NCI-H2081 treated with DMSO at 0.1 percent for 48 hours (cell line): ENCODE measurements at places on chromosomes 12 and 14.

DNA sequence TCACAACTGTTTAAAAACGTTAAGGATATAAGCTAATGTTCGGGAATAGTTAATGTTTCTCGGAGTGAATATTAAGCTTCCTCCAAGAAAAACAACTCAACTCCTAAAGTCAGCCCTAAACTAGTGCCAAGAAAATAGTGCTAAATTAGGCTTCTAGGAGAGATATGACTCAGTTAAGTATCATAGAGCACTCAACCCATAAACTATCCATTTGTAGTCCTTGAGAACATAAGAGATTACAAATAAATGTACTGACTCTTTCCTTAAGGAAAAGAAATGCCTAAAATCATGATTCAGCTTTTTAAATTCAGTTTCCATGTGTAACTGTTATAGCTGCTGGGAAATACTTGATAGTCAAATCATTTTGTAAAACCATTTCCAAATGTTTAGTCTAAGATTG is 117.1 kb downstream of the HMGA2 start:
- no peak for DNase-seq

DNA sequence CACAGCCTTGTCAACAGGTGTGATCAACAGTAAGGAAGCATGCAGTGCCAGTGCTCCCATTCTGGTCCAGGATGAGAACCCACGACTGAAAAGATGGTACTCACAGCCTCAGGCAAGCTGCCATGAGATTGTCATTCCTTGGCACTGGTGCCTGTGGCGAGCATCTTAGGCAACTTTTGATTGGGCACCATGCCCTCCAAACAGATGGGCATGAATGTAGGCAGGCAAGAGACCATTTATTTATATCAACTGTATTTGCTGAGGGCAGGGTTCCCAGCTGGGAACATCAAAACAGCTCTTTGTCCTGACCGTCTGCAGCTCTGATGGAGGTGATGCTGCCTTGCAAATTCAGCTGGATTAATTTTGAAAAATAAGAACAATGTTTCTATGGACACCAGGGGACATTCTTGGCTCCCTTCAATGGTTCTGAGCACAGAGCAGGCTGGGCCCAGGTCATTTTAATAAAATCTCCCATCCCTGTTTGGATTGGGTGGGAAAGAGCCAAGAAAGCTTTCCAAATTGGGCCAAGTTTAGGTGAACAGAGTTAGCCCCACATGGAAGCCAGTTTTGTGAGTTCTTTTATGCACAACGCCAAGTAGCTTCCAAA is 522.5 kb downstream of the RMST start:
- peak; percentile 18 for DNase-seq

- no peak for DNase-seq
Observed at GRCh38 chr12:124632519-124632984, 65.1 kb upstream of the NCOR2 start.

DNA sequence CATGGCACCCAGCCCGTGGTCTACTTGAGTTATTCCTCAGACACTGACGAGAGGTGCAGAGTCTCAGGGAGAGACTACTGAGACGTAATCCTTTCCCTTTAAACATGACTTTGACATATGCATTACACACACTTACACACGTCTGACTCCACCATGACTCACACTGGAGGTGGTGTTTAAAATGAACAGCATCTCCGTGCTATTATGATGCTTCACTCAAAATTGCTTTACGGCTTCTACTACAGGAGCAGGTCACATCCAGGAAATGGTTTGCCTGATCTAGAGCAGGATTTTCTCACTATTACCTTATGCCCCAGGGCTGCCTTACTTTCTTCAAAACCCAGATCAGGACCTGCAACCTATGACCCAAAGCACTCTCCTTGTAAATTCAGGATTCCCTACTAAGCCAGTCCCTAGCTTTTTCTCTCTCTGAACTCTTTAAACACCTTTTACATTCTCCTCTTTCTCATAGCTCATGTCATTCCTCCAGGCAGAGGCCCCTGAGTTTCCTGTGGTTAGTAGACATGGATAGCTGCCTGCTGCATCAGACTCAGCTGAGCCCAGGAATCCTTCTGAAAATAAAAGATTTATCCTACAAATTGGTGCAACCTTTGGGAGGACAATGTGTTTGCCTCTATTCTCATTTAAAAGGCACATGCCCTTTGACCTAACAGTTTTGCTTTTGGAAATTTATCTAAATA is 31.2 kb downstream of the TMCC3 start:
- no peak for DNase-seq

DNA sequence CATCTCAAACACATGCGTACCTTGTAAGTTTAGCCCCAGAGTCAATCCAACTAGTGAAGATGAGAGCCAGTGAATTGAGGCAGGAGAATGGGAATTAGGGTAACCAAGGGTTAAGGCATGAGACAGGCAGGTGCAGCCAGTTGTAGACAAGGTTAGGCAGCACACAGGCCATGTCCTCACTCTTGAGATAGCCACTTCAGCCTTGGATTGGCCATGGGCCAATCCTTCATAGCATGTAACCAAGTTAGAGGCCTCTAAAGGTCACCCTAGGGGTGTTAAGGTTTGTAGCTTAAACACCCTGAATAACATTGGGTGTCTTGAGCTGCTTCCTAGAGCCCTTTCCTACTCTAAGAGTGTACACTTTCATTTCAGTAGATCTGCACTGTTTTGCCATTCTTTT is 208.2 kb upstream of the RBM19 start:
- DNase-seq: no peak

- DNase-seq: no peak
Observed at GRCh38 chr14:44287858-44288257, 219.2 kb downstream of the FSCB start.

GRCh38 chr12:131491916-131492490 is 218.9 kb upstream of the SFSWAP start:
- no peak for DNase-seq

GRCh38 chr12:57893431-57894353 is 47.2 kb upstream of the CTDSP2 start:
- peak; percentile 47 for DNase-seq

GRCh38 chr12:53096759-53097158 is 708 bp upstream of the IGFBP6 start:
- DNase-seq: no peak

DNA sequence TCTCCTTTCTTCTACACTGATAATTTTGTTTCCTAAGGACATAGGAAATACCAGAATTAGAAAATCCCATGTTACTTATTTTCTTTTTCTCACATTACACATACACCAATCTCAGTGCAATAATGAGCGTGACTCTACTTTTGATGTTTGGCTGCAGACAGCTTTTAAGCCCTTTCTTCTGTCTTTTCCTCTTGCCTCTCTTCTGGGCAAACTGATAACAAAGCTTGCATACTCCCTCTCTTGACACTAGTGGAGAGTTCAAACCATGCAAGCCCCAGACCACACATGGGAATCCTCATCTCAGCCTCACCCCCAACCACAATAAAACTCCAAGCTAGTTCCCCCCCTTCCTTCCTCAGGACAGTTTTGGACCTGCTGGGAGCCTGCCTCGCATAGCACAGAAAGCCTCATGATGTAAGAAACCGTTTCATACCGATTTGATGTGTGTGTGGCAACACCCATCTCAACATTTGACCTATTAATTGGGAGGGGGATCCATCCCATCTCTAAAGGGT is 161.9 kb downstream of the EMP1 start:
- DNase-seq: no peak

GRCh38 chr12:26629864-26630263 is 203.1 kb downstream of the ITPR2 start:
- no peak for DNase-seq

DNA sequence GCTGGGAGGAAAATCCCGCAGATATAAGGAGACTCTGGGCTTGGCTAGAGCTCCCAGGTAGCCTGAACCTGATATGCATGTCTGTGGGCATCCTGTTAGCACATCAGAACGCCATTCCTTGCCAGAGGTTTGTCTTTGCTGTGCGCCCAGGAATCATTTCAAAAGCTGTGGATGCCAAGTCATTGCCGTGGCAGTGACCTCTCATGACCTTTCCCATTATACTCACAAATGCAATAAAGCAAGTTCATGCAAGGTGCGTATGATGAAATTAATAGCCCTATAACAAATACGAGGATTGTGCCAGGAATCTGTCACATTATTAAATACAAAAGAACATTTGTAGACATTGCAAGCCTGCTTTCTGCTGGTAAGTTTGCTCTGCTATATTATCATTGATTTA is 229.1 kb upstream of the PELI2 start:
- peak; percentile 61 for DNase-seq

DNA sequence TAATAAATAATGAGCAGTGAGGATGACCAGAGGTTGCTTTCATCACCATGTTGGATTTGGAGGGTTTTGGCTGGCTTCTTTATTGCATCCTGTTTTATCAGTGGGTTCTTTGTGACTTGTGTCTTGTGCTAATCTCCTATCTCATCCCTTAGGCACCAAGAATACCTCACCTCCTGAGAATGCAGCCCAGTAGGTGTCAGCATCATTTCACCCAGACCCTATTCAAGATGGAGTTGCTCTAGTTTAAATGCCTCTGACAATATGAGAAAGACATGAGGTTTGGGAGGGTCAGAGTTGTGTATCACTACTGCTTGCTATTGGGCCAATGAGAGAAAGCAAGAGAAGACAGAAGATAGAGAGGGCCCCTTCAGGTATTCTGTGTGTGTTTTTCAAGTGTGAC is 592.2 kb downstream of the ETNK1 start:
- no peak for DNase-seq

GRCh38 chr12:6970096-6970527 is 352 bp downstream of the PHB2 start:
- DNase-seq: no peak

DNA sequence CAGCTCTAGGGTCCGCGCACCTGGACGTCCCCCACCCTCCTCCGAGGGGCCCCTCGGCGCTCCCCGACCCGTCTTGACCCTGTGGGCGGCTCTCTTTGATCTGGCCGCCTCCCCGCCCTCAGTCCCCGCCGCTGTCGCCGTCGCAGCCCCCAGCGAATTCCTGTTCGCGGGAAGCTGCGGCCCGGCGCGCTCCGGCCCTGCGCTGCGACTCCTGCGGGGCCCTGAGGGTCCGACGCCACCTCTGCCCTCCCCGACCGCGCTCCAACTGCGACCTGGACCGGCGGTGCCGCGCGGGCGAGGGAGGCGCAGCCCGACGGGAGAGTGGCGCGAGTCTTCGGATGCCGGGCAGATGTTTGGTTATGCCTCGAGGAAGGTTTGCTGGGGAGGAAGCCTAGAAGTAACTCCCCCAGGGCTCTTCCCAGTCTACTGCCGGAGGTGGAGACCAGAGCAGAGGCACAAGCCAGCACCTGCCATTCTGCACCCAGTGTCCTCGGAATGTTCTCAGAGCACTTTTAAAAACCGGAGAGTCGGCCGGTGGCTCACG is 440 bp upstream of the ISM2 start:
- DNase-seq: no peak
